CD4-positive, alpha-beta T cell treated with Interleukin-6 for 4 hours (primary cell): ENCODE measurements at places on chromosomes 4 and X.

DNA sequence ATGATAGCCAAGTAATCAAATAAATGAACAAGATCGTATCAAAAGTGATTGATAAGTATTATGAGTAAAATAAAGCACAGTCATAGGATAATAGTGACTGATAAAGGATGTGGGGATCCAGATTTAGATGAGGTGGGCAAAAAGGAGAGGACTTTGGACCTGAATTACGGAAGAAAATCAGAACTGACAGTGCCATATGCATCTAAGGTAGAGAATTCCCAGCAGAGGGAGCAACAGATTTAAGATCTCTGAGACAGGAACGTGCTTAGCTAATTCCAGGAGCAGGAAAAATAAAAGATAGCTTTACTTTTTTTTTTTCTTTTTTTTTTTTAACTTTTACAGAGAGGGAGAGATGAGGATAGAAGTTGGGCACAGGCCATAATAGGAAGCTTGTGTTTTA is 189.9 kb downstream of the NWD2 start:
- DNase-seq, result no peak

- DNase-seq, result no peak
These were observed 205.7 kb downstream of the RELL1 start for GRCh38 chr4:37480509-37480908.

DNA sequence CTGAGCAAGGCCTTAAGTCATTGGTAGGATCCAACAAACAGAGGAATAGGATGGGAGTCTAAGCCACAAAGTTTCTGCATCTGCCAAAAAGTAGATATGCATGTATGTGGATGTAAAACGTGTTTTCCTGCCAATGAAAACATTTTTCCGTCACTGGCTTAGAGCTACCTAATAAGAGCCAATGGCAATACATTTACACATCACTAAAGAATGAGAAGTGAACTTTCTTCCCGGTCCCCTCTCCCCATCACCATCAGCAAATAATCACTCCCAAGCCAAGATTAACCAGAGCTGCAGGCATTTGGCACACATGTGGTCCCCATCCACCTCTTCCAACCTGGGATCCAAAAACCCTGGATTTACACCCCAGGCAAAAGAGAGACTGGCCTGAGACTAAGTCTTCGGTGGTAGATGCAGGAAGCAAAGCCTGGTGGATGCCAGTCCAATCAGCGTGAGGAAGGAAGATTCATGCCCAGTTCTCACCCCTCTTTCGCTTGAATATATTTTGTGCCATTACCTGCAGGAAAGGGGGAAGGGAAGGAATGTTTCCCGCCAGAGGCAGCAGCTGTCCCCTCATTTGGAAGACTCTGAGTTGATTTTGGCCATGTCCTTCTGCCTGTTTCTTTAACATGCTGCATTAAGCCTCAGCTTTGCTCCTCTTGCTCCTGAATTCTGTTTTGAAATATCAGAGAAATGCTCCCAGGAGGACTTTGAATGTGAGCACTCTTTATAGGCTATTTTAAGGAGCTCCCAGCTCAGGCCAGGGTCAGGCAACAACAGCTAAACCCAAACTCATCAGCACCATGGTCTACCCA is 131.4 kb downstream of the CHIC2 start:
- no peak for DNase-seq

DNA sequence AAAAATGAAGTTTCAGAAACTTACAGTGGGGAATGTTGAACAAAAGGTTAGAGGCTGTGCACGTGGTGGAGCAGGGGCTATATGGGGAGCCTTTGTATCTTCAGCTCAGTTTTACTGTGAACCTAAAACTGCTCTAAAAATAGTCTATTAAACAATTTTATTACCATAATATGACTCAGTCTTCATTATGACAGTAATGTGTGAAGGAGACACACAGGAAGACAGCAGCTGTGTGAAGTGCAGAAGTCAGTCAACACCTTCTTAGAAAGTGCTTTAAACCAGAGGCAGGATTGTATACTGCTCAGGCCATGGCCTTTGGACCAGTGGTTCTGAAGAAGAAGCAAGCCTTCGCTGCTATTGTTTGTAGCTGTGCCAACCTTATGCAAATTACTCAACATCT is 89.7 kb downstream of the ARHGAP10 start:
- DNase-seq, result no peak

GRCh38 chr4:52234561-52235440 is 183.7 kb downstream of the SPATA18 start:
- no peak for DNase-seq
